ENCODE measurements at places on chromosomes 12 and 14.

- no peak for DNase-seq
Measured at GRCh38 chr12:6896846-6897435, 7.7 kb upstream of the LRRC23 start.

GRCh38 chr12:4277205-4277543 lies 3.6 kb downstream of the CCND2 start:
- no peak for DNase-seq

- DNase-seq, result no peak
Measured at GRCh38 chr12:70706611-70707010, 69.4 kb upstream of the PTPRB start.

- no peak for DNase-seq
Measured at GRCh38 chr12:129901254-129901653, 2.6 kb downstream of the TMEM132D start.

- no peak for DNase-seq
Measured at GRCh38 chr14:35255711-35256110, 36.5 kb upstream of the PSMA6 start.

- DNase-seq, result peak; percentile 62
Measured at GRCh38 chr12:1619587-1619986, 9.4 kb upstream of the WNT5B start.

- DNase-seq, result no peak
Measured at GRCh38 chr14:87434011-87434410, 559.0 kb downstream of the GALC start.

GRCh38 chr12:9808504-9808903 lies 18.8 kb upstream of the KLRF1 start:
- no peak for DNase-seq
